MCF 10A (cell line): ENCODE measurements at places on chromosomes 6 and 20. TPM values are rescaled to one million over a fixed set of nuclear protein-coding genes. Genes with fewer than 3 reads are reported as not detected.

DNA sequence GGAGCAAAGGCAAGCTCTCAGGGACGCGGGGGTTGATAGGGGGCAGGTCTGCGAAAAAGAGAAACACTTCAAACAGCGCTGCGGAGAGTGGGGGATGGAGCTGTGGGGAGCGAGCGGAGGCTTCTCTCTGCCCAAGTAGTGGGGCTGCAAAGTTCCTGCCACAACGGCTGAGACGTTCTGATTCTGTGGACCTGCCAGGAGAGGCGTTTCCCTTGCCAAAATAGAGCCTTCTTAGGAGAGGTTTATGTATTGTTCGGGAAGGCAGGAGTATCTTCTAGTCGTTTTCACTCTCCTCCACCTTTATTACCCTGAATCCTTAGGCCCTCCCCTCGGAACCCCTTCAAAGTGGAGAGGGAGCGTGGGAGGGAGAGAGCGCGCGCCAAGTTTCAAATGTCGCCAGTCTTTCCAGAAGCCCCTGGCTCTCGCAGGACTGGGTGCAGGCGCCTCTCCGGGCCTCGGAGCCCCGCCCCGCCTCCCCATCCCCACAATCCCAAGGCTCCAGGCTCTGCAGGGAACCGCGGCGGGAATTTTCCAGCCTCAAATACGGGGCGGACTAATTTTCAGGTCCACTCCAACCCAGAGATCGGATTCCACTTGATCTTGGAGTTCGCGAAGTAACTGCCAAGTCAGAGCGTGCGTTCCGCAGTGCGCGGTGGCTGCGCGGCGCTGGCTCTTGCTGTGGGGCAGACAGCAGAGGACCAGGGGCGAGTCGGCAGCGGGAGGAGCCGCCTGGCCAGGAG lies 10.0 kb upstream of the POU3F2 start:
- DNase-seq, result no peak

GRCh38 chr6:1569377-1569776 lies 40.3 kb upstream of the FOXC1 start:
- no peak for DNase-seq

SNAP91 gene
- total RNA-seq, result not detected in 2 replicates

OR2H2 gene
- total RNA-seq, result not detected in 2 replicates

DNA sequence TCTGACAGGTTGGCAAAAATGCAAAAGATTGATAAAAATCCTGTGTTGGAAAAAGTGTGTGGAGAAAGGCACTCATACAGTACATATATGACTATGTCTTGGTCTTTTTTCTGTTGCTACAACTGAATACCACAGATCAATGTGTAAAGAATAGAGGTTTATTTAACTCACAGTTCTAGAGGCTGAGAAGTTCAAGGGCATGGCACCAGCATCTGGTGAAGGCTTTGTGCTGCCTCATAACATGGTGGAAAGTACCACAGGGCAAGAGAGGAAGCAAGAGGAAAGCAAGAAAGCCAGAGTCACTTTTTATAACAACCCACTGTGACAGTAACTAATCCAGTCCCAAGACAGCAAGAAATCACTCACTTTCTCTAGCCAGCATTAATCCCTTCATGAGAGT lies 57.5 kb downstream of the ALDH8A1 start:
- no peak for DNase-seq

- peak; percentile 95 for DNase-seq
Observed at GRCh38 chr20:11350126-11351005, 567.3 kb upstream of the BTBD3 start.

RPL7L1 gene
- 121 and 123 TPM in 2 replicates for total RNA-seq

C6orf52 gene
- 5.0 and 6.5 TPM in 2 replicates for total RNA-seq

F13A1 gene
- 0.65 and 0.93 TPM in 2 replicates for total RNA-seq

DNA sequence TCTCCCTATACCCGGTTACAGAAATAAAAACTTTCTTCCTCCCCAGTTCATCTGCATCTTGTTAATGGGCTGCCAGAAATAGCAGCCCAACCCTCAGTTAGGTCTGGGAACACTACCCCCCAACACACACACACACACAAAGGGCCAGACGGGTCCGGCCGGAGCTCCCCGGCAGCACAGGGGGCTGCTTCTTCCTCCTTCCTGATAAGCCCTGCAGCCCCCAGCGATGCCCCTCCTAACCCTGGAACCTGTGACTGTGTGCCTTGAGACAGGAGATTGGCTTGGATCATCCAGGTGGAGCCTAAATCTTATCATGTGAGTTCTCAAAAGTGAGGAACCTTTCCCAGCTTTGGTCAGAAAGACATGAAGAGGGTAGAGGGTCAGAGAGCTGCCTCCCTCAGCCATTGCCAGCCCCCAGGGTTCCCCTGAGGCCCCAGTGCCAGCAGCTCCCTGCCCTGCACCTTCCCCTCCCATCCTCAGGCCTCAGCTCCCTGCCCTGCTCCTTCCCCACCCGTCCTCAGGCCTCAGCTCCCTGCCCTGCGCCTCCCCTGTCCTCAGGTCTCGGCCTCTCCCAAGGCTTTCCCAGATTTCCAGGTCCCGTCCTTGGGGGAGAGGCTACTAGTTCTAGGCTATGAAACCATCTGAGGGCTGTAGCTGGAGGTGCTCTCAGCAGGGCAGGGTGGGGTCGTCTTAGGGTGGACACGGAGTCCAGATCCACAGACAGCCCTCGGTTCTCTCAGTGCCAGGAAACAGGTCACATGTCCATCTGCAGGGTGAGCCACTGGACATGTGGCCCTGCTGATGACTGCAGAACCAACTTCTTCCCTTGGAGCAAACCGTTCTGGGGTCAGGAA lies 34.5 kb upstream of the CST7 start:
- DNase-seq, result no peak

DNA sequence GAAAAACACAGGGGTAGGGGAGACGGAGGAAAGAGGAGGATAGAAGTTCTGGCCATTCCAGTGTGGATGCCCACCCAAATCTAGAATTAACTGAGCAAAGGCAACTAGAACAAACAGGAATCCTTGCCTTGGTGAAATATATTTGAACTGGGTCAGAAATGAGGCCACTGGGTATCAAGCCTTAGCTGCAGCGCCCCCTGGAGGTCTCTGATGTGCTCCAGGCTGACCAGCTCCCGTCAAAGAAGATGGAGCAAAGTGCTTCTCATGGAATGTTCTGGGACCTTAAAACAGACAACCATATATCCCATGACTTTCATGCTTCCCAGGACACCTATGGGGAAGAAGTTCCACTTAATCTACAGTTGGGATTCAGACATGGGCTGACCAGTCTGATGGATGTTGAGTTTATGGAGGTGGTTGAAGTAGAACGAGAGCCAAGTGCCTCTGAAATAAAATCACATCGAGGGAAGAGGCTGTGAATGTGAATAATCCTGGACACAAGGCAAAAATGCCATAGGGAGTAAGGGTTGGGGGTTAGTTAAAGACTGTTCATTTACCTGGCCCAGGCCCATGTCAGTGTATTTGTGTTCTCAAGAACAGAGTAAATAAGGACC lies 50.4 kb downstream of the HLA-DPB1 start:
- DNase-seq, result peak; percentile 62

- DNase-seq, result no peak
Observed at GRCh38 chr6:25107218-25107617, 171.5 kb upstream of the RIPOR2 start.

PGC gene
- total RNA-seq, result not detected in 2 replicates

- no peak for DNase-seq
Observed at GRCh38 chr20:47964149-47964548, 178.9 kb upstream of the SULF2 start.

DNA sequence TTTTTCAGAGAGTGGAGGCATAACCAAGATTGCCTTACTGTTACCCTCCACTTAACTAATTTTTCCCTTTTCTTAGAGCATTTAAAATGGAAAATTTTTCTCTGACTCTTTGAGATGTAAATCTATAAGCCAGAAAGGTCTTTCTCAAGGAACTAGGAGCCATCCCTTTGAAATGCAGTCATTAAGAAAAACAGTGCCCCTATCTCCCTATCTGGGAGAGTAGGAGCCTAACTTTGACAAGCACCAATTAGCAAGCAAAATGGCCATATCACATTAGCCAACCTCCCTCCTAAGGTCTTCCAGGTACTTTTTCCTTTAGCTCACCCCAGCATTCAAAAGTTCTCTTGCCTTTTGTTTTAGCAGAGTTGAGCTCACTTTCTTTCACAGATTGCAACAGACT lies 570.5 kb downstream of the EPHA7 start:
- DNase-seq, result no peak

GRCh38 chr20:347640-348484 lies 951 bp downstream of the NRSN2 start:
- peak; percentile 86 for DNase-seq

DNA sequence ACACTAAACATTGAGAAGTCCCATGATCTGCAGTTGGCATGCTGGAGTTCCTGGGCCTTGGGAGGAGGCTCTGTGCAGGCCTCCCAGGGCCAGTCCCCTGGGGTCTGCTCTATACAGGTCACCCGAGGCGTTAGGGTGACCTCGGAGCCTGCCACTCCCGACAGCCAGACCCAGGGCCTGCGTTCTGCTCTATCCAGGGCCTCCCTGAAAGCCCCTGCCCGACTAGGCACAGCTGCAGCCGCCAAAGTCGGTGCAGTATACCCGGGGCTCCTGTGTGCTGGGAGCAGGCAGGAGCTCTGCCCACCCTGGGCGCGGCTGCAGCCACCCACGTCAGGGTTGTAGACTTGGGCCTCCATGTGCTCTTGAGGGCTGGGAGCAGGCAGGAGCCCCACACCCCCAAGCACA lies 6.3 kb upstream of the OR14J1 start:
- no peak for DNase-seq

DNA sequence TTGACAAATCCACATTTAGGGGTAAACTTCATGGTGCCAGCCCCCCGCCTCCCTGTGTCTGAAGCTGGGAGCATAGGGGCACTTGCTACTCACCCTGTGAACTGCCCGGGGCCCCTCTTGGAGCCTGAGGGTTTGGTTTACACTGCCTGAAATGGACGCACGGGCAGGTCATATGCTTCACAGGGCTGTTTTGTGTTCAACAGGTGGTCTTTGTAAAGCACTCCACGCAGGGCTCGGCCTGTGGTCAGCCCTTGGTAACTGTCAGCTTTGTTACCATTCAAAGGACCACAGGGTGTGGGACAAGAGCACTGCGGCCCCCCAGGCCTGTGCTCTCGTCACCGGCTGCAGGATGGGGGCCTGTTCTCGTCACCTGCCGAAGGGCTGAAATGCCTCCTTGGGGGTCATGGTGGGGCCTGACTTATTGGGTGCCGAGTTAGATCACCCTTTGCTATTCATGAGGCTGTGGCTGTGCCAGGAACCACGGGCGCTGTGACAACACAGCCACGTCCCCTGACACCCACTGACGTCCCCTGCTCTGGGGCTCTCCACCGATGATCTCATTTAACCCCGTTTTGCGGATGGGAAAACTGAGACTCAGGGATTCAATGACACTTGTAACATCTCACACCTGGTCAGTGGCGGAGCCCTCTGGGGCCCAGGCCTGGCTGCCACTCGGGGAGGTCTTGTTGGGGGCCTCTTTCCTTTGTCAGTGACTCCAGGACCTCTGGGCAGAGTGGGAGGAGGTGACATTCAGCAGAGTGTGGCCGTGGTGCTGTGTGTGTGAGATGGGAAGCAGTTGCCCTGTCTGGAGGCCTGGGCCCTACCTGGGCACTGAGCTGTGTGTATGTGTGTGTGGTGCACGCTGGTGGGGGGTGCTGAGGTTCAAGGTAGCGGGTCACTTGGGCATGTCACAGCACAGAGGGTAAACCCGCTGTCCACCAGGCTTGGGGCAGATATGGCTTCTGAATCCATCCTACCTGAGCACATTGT lies 24.9 kb downstream of the ZBP1 start:
- DNase-seq, result no peak

LMBRD1 gene
- 18.1 and 20.7 TPM in 2 replicates for total RNA-seq

- no peak for DNase-seq
Observed at GRCh38 chr20:57628047-57628961, 8.1 kb upstream of the ZBP1 start.

DNA sequence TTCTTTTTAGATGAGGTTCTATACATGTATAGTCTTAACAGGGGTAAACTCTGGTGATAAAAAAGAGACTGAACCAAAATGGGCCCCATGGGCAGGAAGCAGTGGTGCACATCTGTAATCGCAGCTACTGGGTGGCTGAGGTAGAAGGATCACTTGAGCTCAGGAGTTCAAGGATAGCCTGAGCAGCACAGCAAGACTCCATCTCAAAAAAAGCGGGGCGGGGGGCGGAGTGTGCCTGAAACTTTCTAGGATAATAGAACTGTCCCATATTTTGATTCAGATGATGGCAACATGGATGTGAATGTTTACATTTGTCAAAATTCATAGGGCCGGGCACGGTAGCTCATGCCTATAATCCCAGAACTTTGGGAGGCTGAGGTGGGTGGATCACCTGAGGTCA lies 48.8 kb upstream of the TAF8 start:
- DNase-seq, result no peak

DNA sequence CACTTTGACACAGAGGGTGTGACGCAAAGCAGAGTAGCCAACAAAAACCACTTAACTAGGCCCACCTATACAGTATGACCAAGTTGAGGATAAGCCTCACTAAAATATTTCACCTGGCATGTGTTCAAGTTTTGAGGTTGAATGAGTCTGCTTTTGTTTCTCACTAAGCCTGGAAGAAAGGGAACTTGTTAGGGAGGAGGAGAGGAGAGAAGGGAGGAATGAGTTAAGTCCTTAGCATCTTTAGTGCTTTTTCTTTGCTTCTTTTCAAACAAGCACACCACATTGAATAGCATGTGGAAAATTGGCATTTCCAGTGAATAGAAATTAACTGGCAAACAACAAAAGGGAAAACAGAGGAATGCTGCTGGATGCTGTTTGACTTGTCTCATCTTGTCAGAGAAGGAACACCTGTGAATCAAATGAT lies 461.9 kb downstream of the GJA1 start:
- DNase-seq, result peak; percentile 50

DNA sequence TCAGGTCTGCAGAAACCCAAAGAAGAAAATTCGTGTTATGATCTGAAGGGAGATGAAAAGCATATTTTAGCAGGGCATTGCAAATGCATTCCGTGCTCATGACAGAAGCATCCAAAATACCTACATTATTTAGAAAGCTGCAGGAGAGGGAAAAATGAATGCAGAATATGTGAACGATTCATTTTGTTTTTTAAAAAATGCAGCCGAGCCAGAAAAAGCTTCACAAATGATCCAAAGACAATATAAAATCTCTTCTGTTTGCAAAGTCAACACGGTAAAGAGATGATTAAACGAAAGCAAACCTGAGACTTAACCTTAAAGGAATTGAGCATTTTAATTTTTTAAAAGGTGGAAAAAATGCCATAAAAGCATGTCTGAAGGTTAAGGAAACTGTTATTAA lies 136.1 kb upstream of the SULF2 start:
- DNase-seq, result no peak
